ENCODE measurements at places on chromosomes 5 and 9. TPM values are rescaled to one million over a fixed set of nuclear protein-coding genes. Genes with fewer than 3 reads are reported as not detected.

DNA sequence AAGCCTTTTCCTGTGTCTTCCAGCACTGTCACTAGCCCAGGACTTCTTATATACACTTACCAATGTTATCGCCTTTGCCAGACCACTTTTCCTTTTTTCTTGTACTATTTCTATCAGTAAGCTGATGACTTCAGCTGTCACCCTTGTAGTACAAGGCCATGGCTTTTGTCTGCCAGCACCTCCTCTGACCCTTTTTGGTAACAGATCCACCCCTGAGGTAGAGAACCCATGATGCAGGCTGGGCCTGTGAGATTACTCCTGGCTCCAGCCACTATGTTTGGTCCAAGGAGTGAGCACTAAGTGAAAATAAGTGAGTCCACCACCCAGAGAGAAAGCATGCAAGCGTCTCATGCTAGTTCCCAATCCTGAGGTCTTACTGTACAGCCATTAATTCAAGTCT is 406.7 kb downstream of the MLLT3 start:
- no peak for DNase-seq

- no peak for DNase-seq
These were observed 199.6 kb downstream of the ERCC6L2 start for GRCh38 chr9:96075111-96075510.

GRCh38 chr5:32542216-32543059 is 42.9 kb upstream of the SUB1 start:
- DNase-seq: no peak

GRCh38 chr5:170132269-170132975 is 26.7 kb downstream of the FOXI1 start:
- DNase-seq: peak; percentile 82

DNA sequence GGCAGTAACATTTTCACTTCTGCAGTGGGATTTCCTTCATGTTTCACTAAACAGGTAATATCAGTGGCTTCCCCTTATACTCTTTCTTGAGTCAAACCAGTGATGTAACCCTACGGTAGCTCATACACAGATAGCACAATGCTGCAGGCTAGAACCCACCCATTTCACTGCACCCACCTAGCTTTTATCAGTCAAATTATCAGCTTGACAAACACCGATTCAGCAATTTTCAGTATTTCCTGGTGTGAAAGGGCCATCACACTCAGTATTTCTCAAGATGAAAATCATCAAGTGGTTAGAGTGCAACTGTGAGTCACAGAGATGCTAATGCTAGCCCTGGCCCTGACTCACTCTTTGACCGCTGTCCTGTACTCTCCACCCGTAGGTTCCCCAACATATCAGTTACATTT is 242.3 kb upstream of the PTGER4 start:
- DNase-seq: no peak

- DNase-seq: peak; percentile 30
These were observed 270.2 kb upstream of the IRX1 start for GRCh38 chr5:3325201-3325971.

- no peak for DNase-seq
These were observed 92.2 kb downstream of the SEMA6A start for GRCh38 chr5:116482394-116482793.

- no peak for DNase-seq
These were observed 97.6 kb downstream of the BARX1 start for GRCh38 chr9:93857528-93857927.

DNA sequence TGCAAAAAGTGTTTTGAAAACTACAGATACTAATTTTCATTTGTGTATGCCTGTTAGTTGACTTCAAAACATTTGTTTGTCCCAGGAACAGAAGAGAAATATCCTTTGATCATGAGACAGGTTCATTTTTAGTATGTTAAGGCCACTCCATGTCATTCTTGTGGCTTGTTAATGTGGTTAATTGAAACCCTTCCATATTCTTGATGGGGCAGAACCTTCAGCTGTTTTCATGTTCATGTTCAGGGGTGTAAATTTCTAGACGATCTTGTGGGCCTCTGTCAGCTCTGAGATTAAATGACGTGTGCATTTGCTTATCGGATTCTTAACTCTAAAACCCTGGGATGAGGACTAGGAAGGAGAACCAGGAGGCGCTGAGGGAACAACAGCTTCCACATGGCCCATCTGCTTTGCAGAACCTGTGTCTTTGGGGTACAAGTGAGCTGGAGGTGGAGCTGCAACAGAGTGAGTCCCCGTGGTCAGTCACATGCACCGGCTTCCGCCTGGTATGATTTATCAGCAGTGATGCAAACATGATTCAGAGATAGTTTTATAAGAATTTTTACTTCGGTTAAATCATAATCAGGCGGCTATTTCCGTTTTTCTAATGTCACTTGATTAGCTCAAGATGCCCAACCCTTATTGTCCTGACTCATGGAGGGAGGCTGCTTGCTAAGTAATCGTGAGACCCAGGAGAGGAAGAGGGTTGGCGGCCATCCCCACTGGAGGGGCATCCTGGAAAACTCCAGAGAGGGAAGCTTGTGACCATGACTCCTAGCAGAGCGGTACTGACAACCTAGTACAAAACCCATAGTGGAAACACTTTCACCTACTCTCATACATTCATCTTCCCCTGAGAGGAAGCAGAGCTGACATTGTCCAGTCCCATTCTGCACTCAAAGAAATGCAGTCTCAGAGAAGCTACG is 138.4 kb downstream of the C9orf152 start:
- DNase-seq: peak; percentile 77

GRCh38 chr9:116703634-116704033 is 16.5 kb downstream of the TRIM32 start:
- no peak for DNase-seq

The BSPRY gene
- 3.9 TPM for total RNA-seq

The FYB1 gene
- total RNA-seq: 6.2 TPM

The GIN1 gene
- total RNA-seq: 9.2 TPM

The FOXD4 gene
- total RNA-seq: 0.10 TPM

GRCh38 chr9:942805-943580 is 33.5 kb upstream of the DMRT3 start:
- no peak for DNase-seq

DNA sequence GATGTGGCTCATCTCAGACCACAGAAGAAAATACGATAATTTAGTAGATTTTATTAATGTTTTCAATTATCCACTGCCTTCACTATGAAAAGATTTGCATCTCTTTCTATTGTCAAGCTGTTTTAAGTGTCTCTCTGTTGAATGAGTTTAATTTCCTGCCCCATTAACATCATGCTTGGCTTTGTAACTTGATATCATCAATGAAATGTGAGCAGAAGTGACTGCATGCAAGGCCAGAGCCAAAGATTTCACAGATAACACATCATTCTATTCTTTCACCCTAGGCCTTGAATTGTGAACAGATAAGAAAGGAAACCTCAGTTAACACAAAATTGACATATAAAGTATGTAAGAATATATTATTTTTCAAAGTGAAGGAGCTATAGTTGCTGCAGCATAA is 986.4 kb upstream of the CDH18 start:
- no peak for DNase-seq

DNA sequence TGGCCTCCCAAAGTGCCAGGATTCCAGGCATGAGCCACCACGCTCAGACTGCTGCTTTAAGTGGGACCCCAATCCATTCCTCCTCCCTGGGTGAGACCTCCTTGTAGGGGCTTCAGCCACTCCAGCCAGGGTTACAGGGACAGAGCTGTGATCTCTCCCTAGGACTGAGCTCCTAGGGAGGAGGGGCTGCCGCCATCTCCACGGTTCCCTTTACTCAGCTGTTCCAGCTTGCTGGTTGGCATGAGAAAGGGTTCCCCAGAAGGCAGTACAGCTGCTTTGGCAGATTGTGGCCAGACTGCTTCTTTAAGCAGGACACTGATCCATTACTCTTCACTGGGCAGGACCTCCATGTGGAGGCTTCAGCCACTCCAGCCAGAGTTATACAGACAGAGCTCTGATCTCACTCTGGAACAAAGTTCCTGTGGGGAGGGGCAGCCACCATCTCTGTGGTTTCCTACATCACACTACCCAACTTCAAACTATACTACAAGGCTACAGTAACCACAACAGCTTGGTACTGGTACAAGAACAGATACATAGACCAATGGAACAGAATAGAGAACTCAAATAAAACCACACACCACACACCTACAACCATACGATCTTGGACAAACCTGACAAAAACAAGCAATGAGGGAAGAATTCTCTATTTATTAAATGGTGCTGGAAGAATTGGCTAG is 7.2 kb downstream of the INSL6 start:
- no peak for DNase-seq

The IFNW1 gene
- not detected for total RNA-seq

DNA sequence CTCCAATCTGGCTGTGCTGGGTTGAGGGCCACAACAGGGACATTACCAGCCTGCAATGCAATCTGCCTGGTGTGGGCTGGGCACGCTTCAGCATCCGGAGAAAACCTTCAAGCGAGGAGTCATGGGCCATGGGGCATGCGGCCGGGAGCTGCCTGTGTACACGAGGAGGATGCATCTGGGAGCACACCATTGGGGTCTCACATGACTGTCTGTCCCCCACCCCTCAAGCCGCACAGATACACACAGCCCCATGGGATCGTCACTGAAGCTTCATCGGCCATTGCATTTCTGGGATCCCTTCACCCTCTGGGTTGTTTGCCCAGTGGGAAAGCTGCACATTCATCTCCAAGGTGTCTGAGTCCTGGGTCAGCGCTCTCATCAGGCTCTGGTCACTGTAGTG is 9.9 kb downstream of the LCN1 start:
- DNase-seq: no peak

The TMEM250 gene
- total RNA-seq: 13.9 TPM

The STXBP1 gene
- total RNA-seq: 15.2 TPM

DNA sequence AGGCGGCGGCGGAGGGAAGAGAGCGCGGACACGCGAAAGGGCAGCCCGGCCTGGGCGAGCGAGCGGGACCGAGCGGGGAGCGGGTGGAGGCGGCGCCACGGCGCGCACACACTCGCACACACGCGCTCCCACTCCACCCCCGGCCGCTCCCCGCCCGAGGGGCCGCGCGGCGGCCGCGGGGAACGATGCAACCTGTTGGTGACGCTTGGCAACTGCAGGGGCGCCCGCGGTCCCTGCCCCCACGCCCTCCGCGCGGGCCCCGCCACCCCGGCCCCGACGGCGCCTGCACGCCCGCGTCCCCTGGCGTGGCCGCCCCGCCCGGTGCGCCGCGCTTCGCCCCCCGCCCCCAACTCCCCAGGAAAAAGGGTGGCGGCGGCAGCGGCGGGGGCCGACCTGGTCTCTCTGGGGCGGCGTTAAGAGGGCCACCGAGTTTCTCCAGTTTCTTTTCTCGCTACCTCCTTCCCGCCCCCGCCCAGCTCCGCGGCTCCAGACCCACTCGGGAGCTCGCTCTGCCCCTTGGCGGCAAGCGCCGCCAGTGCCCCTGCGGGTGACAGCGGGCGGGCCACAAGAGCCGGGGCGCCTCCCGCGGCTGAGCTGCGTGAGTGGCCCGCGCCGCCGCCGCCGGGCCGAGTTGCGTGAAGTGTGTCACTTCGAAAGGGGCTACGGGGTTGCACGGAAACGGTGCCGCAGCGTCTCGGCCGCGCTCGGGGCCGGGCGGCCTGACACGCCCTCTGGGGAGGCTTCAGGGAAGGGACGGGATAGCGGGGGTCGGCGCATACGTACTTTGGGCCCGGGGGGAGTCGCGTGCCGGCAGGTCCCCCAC is at the start of gene NR3C1:
Gene NR3C1 (minus strand): TSS at position 94 of the 823 bp plus-strand sequence. CDS start 2,847 bp downstream, outside the sequence.
- DNase-seq: peak; percentile 84

GRCh38 chr5:167460449-167461020 is 830.9 kb upstream of the WWC1 start:
- DNase-seq: no peak

DNA sequence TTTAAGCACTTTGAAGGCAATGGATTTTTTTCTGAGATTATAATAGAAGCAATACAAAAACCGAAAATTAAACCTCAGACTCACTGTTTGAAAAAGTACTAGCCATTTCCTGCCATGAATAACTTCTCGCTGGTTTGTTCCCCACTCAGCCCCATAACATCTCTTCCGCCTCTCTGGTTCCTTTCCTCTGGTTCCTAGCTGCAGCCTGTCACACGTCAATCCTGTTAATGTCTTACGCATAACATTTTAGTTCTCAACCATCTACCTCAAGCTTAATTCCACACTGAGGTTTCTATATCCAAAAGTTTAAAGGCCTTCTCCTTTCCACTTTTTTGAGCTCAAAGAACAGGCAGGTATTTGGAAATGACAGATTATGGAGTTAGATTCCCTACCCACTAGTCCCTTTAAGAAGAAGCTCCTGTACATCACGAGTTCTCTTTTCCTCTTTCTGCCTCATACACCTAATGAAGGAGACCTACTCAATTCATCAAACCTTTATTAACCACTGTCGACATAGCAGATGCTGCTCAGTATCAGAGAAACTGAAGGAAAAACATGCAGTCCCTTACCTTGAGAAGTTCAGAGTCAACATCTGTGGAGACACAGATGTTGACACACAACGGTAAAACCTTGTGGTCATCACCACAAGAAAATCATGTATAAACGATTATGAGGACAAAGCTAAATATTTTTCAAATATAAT is 243.0 kb upstream of the PTGER4 start:
- no peak for DNase-seq

The GABRG2 gene
- total RNA-seq: not detected

DNA sequence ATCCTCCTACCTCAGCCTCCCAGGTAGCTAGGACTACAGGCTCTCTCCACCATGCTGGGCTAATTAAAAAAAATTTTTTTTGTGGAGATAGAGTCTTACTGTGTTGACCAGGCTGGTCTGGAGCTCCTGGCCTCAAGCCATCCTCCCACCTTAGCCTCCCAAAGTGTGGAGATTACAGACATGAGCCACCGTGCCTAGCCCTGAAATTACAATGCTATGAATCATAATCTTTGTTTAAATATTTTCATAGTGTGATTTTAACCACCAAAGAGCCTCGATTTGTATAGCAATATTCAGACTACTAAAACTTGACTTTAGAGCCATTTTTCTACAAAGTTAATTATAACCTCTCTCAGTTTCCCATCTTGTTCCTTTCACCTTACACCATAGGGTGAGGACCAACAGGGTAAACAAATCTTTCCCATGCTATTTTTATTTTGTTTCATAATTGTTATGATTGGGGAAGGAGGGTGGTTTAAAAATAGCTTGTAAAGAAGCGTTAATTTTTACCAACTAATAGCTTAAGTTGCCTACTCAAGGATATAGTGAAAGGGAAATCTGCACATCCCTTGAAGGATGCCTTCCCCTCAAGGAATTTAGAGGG is 32.7 kb downstream of the UBE2D2 start:
- DNase-seq: no peak

The C1QTNF3 gene
- 34.8 TPM for total RNA-seq

- peak; percentile 23 for DNase-seq
These were observed 46.1 kb downstream of the PTTG1 start for GRCh38 chr5:160467555-160468362.
